ENCODE measurements at places on chromosomes 12 and 14.

DNA sequence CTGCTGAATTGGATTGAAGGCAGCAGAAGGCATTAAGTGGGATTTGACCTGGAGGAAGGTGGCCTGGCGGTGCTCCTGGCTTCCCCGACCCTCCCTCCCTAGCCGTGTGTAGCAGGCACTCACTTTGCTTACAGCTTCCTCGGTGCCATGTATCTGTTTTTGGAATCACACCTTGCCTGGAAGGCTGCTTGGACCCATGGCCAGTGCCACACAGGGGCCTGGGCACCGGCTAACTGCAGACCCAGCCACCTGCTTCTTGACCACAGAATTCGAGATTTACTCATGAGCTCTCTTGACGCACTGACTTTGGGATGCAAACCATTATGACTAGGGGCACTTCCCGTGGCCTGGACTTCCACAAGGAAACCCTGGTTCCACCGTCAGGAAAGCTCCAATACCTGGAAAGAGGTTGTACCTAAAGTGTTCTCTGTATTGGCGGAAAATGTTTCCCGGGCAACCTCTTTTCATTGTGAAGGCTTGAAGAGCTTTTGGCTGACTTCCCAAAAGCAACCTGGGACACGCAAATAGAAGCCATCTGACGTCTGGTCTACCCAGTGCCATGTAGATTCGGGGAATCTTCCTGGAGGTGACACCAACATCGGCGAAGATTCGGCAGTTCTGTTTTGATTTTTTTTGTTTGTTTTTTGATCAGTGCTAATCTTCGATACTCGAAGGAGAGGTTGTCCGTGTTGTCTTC, 125.6 kb upstream of the RTL1 start:
- peak; percentile 87 for DNase-seq

DNA sequence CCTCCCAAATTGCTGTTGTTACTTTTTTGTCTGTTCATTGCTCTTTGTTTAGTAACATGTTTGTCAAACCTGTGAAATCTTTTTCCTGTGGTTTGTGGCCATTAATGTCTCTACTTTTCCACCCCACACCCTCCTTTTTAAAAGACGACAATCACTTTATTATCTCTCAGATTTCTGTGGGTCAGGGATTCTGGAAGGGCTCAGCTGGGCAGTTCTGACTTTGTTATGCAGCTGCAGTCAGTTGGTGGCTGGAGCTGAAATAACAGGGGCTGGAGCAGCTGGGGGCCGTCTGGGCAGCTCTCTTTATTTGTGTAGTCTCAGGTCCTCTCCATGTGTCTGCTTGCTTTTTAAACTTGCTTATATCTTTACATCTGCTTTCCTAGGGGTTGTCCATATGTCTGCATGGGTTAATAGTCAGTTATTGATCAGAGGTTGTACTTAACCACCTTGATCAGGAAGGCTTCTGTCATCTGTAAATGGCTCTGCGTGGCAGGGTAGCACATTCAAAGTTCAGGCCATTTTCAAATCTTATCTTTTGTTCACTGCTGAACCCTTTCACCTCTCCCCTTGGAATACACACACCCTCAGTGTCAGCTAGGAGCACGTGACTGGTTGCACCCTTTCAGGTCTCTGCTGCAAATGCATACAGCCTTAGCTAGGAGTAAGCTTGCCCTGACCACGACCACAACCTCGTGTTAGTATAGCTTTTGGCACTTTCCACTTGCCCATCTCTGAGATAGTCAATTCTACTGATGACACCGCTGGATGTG, 27.9 kb downstream of the BORCS5 start:
- DNase-seq = no peak

GRCh38 chr12:52980650-52981423, 25.4 kb upstream of the EIF4B start:
- peak; percentile 86 for DNase-seq

GRCh38 chr14:67513631-67514108, 19.4 kb upstream of the PLEKHH1 start:
- DNase-seq = no peak

DNA sequence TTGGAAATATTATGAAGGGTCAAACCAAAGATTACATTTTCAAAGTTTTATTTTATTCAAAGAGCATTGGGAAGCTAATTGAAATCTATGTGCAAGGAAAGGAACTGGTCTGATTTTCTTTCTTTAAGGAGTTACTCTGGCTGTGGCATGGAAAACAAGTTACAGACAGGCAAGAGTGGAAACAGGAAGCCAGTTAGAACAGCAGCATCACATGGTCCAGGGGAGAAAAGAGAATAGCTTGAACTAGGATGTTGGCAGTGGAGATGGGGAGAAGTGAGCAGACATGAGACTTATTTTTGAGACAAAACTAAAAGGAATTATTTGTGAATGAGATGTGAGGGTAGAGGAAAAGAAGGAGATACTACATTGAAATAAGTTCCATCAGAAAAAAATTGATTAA, 3.4 kb downstream of the OR11G2 start:
- DNase-seq = no peak

- DNase-seq = no peak
Observed at GRCh38 chr12:31900271-31900670, 58.9 kb upstream of the RESF1 start.

- no peak for DNase-seq
Observed at GRCh38 chr12:56941299-56942017, 7.2 kb upstream of the SDR9C7 start.

DNA sequence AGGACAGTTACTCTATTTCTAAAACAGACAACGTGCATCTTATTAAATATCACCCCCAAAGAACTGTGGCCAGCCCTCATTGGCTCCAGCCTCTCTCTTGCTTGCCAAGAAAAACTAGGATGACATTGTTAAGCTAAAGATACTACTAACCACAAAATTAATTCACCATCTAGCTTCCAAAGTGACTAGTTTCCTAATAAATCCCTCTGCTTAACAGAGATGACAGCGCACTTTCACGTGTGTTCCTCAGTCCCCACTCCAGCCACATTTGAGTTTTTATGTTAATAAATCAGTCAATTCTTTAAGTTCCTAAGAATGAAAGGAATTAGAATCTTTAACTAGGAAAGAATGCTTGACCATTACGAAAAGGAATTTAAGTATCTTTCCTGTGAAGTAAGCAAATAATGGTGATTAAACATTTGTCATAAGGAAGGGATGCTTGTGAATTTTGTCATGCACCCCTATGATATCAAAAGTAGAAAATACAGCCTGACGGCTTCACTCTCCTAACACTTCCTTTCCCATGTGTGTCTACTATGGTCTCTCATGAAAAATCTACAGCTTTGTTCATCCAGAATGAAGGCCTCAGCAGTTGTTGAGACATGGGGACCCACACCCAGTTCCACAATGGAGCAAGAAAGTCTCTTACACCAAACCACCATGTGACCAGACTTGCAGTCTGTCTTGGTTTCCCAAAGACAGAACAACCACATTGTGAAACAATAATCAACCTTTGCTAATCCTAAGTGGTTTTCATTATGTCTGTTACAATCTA, 8.1 kb downstream of the CORO1C start:
- no peak for DNase-seq

- DNase-seq = no peak
Observed at GRCh38 chr12:53777412-53777811, 25.6 kb upstream of the CISTR start.

DNA sequence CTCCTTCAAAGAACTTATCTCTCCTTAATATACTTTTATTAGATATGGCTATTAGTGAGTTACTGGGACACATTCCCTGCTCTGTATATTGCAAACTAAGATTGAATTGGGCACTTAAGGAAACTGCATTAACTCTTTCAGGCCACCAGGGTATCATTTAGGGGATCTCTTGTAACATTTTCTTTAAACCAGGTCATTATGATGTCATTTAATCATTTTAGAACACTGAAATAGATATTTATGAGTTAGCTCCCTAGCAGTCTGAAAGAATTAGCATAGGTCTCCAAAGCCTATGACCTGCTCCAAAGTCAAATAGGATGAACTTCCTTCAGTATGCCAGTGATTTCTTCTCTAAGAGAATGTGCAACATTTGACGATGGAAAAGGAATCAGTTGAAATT, 506.9 kb downstream of the FOXG1 start:
- DNase-seq = no peak
